Stimulated activated CD8-positive, alpha-beta memory T cell treated with anti-CD3 and anti-CD28 coated beads, Interleukin-12 subunit alpha, Interleukin-12 subunit beta, amount 100 ng/mL, for 4 hours (primary cell): ENCODE measurements at places on chromosomes 6 and 20.

- no peak for DNase-seq
These were observed 7.9 kb downstream of the MEA1 start for GRCh38 chr6:43005844-43006243.

- DNase-seq: no peak
These were observed 845.4 kb downstream of the HACE1 start for GRCh38 chr6:104014163-104014959.

- no peak for DNase-seq
These were observed 24.4 kb downstream of the MAP1LC3A start for GRCh38 chr20:34582911-34583310.

DNA sequence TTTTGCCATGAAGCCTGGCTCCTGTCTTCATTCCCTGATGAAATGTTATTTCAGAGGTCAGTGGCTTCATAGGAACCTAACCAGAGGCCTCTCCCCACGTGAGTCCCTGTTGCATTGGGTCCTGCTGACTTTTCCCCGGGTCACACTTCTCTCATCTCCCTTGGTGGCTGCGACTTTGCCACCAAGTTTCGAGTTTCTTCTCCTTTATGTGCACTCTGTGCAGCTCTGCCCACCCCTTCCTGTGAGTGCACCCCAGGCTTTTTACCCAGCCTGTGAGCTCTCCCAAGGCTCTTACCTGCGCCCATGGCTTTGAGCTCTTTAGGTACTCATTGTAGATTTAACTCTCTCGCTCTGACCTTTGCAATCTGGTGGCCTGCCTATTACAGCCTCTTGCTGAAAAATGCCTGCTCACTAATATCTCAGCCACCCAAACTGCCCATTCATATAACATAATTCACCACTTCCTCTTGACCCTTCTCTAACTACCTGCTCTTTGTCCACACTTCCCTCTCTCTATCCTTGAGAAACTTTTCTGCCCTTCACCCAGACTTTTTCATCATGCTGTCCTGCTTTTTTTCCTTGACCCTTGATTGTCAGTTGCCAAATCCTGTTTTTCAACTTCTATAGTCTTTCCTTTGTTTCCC lies 105.9 kb downstream of the SASH1 start:
- DNase-seq: no peak

DNA sequence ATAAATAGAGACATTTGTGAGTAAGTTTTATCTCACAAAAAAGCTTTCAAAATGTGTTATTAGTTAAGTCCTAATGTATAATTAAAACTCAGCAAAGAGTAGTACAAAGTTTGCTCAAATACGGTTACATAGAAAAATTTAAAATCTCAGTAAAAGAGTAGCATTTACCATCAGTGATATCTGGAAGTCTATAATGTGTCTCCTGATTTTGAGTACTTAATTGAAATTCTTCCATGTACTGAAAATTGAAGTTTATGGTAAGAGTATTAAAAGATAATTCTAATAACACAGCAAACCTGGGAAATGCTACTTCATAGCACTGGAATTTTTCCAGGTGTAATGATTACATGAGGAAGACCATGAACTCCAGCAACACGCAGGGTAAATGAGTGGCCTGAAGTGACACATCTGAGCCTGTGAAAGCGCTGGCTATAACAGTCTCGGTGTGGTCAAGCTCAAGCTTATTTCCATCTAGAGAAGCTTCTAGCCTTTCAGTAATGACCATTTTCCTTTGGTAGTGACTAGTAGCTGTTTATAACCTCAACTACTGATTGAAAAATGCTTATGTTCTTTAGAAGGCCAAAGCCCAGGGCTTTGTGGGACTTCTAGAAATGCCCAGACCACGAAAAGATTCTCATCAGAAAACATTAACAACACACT lies 203.2 kb downstream of the ISM1 start:
- no peak for DNase-seq

DNA sequence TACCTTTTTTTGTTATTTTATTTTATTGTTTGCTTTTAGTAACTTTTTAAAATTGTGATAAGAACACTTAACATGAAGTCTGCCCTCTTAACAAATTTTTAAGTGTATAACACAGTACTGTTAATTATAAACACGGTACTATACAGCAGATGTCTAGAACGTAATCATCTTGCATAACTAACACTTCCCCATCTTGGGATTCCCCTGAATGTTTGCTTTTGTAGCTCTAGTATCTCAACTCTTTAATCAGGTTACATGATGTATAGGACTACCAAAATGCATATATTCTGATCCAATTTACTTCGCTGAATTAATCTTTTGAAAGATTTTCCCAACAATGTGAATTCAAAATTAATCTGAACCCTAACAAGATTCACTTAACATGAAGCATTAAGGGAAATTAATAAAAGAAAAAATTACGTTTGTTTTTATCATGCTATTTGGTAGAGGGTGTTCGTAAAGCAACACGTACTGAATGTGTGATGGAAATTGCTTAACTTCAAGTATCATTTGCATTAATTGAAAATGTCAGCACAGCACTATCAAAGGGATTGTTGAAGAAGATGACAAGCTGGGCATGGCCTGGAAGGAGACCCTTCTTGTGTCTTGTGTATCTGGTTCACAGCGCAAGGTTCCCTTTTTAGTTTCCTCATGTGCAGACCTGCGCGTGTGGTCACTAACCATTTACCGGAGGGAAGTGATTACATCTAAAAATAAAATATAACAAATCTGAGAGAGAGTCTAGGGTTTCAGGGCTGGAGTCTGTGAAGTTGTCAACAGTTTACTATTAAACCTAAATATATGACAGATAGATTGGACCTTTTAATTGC lies 15.2 kb downstream of the COL19A1 start:
- no peak for DNase-seq

DNA sequence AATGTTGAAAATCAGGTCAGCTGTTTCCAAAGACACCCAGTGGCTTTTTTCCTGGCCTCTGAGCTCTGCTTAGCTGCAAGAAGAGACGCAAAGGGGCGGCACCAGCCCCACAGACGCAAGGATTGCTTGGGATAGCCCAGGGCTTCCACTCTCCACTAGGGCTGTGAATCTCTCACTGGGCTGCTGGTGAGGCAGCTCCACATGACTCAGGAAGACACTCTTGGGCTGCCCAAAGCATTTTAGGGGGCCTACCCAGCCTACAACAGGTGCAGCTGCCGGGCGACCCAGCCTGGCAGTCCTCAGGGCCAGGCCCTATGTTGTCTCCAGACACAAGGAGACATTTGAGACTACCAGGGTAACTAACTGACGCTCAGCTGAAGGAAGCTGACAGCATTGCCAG lies 59.8 kb downstream of the FAM50B start:
- DNase-seq: no peak

DNA sequence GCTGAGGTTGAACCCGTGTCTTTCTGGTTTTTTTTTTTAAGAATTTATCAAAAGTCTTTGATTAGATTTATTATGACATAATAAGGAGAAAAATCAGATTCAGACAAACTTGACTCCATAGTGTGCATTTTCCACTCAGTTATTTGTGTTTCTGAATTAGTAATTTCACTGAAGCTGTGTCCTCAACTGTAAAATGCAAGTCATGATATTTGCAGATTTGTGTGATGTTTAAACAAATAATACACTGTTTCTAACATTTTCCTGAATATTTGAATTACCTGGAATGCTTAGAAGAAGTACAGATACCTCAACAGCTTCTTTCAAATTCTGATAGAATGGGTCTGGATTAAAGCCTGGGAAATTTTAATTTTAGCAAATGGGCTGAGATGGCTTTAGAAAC lies 1050.3 kb upstream of the MAP3K7 start:
- DNase-seq: no peak

DNA sequence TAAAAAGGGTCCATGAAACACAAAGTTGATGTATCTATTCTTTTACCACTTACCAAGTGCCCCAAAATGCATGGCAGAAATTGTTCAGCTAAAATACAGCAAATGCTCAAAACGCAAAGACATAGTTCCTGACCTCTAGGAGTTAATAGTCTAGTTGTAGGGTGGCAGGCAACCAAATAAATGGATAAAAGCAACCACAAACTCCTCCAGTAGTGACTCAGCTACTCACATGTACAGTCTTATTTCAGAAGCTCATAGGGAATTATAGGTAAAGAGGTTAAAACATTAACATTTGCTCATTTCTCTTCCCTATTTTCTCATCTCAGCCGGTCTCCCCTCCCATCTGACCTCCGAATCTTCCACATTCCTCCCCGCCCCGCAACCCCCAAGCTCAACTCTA lies 143.9 kb upstream of the INSM1 start:
- DNase-seq: no peak

DNA sequence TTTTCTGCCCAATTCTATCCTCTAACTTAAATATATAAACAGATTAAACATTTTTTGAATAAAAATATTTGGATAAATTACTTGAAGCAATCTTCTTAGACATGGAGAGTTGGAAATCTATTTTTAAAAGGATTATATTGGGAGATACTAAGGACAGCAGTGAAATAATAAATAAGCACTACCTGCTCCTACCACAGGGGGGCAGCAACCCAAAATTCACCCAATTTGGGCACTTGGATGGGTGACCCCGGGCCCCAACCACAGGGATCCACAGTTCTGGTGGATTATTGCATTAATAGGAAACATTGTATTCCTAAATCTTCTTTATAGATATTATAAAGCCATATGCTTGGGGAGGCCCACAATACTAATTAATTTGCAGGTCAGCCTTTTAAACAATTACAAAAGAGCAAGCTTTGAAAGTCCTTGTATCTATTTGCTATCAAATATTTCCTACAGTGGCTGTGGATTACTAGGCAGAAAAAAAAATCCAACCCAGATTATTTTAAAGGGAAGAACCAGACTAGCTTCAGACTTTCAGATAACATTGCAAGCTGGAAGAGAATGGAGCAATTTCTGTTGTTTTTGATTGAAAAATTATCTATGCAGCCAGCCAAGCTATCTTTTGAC lies 66.4 kb upstream of the PDE10A start:
- no peak for DNase-seq

DNA sequence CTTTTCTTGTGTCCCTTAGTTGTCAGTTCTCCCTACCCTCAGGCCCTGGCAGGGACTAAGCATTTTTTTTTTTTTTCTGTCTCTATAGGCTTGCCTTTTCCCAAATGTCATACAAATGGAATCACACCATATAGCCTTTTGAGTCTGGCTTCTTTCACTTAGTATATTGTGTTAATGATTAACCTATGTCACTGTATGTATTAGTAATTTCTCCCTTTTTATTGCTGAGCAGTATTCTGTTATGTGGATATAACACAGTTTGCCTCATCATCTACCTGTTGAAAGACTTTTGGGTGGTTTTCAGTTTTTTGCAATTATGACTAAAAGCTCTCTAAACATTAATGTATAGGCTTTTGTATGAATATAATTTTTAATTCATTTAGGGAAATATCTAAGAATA lies 16.0 kb upstream of the FBXO30 start:
- no peak for DNase-seq

GRCh38 chr20:58584051-58584824 lies 66.8 kb upstream of the STX16 start:
- no peak for DNase-seq

GRCh38 chr6:47098570-47098993 lies 56.5 kb upstream of the ADGRF1 start:
- DNase-seq: no peak

GRCh38 chr6:10613723-10614122 lies 80.7 kb downstream of the C6orf52 start:
- no peak for DNase-seq

DNA sequence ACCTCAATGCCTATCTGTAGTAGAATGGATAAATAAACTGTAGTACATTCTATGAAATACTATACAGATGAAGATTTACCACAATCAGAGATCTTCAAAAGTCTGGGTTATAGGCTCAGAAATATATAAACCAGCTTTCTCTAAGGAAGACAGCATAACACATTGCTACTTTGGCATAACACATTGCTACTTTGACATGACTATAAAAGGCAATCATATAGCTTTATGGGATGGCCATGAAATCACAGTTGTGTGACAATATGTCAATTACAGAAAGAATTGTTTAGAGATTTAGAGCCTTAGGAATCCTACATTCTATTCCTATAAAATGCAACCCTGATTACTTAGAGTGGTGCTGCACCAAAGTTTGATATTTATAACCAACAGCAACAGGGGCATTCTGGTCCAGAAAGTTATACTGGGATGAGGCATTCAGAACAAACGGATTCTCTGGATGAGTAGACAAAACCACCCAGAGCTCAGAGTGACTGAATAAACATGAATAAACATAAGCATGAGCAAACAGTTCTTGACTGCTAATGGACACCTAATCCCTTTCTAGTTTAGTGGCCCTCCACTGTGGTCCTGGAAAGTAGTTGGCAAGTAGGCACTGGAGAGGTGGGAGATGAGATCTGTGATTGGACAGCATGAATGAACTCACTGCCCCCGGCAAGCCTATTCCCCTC lies 12.0 kb downstream of the TTI1 start:
- no peak for DNase-seq

DNA sequence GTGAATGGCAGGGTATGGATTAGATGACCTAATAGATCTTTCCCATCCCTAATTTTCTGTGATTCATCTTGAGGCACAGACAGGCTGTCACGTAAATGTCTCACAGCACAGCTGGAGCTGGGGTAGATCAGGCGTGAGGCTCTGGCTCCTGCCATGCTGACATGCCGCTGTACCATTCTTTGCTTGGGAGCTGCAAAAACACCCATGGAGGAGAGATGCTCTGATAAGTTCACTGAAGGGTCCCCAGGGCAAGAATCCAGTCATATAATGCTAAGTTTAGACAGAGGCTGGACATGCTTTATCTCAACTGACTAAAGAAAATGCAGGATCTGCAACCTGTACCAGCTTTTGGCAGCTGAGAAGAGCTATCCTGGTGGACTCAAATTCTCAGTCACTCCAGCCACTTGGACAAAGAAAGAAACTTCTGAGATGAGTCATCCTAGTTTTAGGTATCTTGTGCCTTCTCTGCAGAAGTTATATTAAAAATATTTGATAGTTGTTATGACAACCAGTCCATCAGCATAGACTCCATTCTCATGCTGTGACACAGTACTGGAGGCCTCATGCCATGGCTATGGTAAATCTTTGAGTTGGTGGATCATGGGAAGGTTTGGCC lies 185.1 kb upstream of the RAB32 start:
- DNase-seq: no peak

DNA sequence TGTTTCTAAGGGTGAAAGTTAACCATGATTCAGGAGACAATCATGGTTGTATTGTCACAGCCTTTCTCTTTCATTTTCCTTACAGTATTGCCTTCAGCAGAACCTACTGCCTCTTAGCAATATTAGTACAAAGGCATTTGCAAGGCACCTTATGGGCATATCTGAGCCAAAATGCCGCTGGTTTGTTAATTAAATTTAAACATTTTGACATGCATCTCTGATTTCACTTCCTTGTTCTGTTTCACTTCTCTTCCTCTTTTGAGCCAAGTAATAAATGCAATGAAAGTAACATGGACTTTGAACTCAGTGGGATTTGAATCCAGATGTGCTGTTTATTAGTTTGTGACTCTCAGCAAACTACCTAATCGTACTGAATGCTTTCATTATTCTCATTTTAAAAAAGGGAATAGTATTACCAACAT lies 467.4 kb upstream of the CITED2 start:
- DNase-seq: no peak

- DNase-seq: no peak
These were observed 82.0 kb downstream of the PKIB start for GRCh38 chr6:122692175-122692598.

- DNase-seq: no peak
These were observed 48.9 kb downstream of the RNASET2 start for GRCh38 chr6:166907373-166907841.
